Panc1 (cell line): ENCODE measurements at places on chromosomes 4 and X. TPM values are rescaled to one million over a fixed set of nuclear protein-coding genes. Genes with fewer than 3 reads are reported as not detected.

The NPFFR2 gene
- total RNA-seq = not detected

The DCAF4L1 gene
- 0.13 TPM for total RNA-seq

- no peaks in the 10 kb centered on the region for H3K36me3 ChIP-seq
- no peak overlapping the region for H3K27ac ChIP-seq
- H3K4me1 ChIP-seq = no peaks in the 10 kb centered on the region
Measured at GRCh38 chrX:113300580-113300979, 459.9 kb upstream of the AMOT start.

The MAGEA2 gene
- total RNA-seq = 0.28 TPM

The TLR3 gene
- 0.41 TPM for total RNA-seq

The FRG2 gene
- total RNA-seq = not detected

DNA sequence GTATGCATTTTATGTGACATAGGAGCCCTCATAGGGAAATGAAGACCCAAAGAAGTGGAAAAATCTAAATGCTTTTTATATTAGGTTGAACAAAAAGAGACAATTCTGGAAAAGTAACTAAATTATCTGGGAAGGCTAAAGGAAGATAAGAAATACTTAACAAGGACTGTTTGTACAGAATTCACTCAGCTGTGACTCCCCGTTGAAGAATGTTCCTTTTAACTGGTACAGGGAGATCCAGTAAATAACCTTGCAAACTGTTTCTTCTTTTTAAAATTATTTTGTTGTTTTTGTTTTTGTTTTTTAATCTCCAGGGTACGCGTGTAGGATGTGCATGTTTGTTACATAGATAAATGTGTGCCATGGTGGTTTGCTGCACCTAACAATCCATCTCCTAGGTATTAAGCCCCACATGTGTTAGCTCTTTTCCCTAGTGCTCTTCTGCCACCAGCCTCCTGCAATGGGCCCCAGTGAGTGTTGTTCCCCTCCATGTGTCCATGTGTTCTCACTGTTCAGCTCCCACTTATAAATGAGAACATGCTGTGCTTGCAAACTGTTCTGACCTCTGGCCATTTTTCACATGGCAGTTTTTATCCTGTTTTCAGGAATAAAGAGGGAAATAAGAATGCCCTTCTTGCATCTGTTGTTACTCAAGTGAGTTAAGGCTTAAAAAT lies 81.7 kb downstream of the PWWP3B start:
- H3K27me3 ChIP-seq = no peaks in the 10 kb centered on the region
- H3K4me1 ChIP-seq = no peaks in the 10 kb centered on the region
- no peak for DNase-seq
- no peaks in the 10 kb centered on the region for H3K36me3 ChIP-seq
- H3K27ac ChIP-seq = no peak overlapping the region
- H3K4me3 ChIP-seq = no peak overlapping the region

GRCh38 chrX:53430231-53430630 lies 3.9 kb downstream of the HSD17B10 start:
- DNase-seq = no peak
- no peaks in the 10 kb centered on the region for H3K27me3 ChIP-seq
- no peaks in the 10 kb centered on the region; the same call in 1 of the 2 replicates for H3K36me3 ChIP-seq
- H3K27ac ChIP-seq = no peak overlapping the region
- no peak overlapping the region for H3K4me3 ChIP-seq

- no peaks in the 10 kb centered on the region for H3K4me1 ChIP-seq
- DNase-seq = no peak
- H3K27ac ChIP-seq = no peak overlapping the region
Measured at GRCh38 chrX:3299636-3300035, 46.8 kb downstream of the MXRA5 start.

GRCh38 chr4:64883087-64883807 lies 474.0 kb upstream of the TECRL start:
- DNase-seq = no peak
- H3K4me1 ChIP-seq = no peaks in the 10 kb centered on the region
- H3K27ac ChIP-seq = no peak overlapping the region

The BEX2 gene
- 9.1 TPM for total RNA-seq

The ASB9 gene
- total RNA-seq = 6.5 TPM

The LRCH2 gene
- total RNA-seq = 0.13 TPM

The PAGE4 gene
- total RNA-seq = not detected
